ENCODE measurements at places on chromosomes 1 and 21.

GRCh38 chr1:100583827-100584226, 45.9 kb downstream of the GPR88 start:
- DNase-seq = no peak

- DNase-seq = no peak
These were observed 313.0 kb upstream of the PLXNA2 start for GRCh38 chr1:208557046-208557722.

- DNase-seq = no peak
These were observed 76.1 kb downstream of the PTPN14 start for GRCh38 chr1:214475331-214475730.

GRCh38 chr1:188154761-188155160, 1326.0 kb downstream of the PLA2G4A start:
- no peak for DNase-seq

GRCh38 chr1:212701910-212702309, 2.3 kb upstream of the BATF3 start:
- DNase-seq = no peak

GRCh38 chr1:47709019-47709871, 271.4 kb downstream of the FOXD2 start:
- DNase-seq = peak; percentile 36
